ENCODE measurements at places on chromosomes 16 and 17.

- no peak for DNase-seq
Observed at GRCh38 chr17:56186222-56186786, 33.0 kb downstream of the ANKFN1 start.

DNA sequence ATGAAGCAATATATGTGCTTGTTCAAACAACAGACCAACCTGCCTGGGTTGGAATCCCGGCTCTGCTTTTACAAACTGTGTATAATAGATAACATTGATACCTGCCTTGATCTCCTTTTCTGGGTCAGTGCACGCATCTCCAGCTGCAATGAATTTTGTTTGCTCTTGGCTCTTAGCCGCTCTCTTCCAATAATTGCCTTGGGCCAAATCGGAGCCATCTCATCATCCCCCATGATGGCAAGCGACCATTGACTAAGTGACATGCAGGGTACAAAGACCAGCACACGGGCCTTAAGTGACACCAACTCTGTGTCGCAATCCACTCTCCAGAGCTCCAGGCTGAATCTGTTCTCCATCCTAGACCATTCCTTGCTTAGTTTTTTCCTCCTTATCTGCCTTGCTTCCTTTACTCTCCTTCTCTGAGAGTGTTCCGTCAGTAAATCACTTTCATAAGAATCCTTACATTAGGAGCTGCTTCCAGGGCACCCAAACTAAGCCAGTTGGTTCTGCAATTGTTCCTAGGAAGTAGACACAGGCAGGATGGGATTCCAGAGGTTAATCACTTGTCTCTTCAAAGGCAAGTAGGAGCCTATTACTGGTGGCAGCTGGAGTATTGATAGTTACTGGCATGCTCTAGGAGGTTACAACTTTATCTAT, 134.2 kb downstream of the ABCA8 start:
- no peak for DNase-seq

- DNase-seq = no peak
Observed at GRCh38 chr16:8905795-8906591, 23.8 kb downstream of the LITAFD start.

DNA sequence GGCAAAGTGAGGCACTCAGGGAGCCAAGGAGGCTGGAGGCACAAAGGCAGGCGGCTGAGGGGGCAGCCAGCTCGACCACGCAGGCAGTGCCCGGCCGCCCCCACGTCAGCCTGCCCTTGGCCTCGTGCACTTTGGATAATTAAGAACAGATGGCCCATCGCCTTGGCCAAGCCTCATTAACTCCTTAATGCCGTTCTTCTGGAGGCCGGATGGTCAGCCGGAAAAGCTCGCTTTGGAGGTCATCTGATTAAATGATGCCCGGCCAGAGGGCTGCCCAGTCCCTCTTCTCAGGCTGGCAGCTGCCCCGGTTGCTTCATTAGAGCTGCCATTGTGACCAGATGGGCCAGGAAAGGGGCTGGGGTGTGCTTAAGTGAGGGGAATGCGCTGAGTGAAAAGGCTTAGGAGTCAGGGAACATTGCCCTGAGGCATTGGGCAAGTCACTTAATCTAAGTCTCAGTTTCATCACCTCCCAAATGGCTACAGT, 364.0 kb downstream of the NPIPA8 start:
- no peak for DNase-seq

- no peak for DNase-seq
Observed at GRCh38 chr17:47192554-47192953, 3.5 kb upstream of the CDC27 start.

DNA sequence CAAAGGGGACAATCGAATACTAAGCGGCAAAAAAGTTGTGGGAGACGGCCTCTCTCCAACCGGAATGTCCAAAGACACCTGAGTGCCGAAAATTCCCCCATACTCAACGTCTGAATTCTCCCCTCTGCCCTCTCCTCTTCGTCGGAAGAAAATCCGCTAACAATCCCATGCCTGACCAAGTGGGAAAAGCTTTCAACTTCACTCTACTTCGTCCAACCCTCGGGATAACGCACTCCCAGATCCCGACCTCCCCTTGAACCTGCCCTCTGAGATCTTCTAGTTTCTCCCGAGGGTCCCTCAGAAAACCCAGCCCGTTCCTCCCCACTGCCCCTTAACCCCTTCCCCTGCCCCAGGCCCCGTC, 961 bp downstream of the AMFR start:
- DNase-seq = no peak

DNA sequence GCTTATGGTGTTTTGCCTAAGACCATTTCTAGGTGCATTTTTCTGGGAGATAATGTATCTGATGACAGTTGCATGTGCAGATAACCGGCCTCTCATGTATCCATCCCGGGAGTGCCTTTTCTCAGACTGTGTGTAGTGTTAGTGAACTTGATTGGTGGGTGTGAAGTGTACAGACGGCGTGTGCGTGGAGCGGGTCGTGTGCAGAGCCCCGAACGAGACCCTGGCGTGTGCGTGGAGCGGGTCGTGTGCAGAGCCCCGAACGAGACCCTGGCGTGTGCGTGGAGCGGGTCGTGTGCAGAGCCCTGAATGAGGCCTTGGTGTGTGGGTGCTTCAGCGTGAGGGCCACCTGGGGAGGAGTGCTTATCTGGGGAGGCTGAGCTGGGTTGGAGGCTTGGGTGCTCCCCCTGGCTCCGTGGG, 28.9 kb upstream of the ZNF750 start:
- DNase-seq = no peak

GRCh38 chr17:14228903-14229302, 7.8 kb downstream of the CDRT15 start:
- DNase-seq = no peak

DNA sequence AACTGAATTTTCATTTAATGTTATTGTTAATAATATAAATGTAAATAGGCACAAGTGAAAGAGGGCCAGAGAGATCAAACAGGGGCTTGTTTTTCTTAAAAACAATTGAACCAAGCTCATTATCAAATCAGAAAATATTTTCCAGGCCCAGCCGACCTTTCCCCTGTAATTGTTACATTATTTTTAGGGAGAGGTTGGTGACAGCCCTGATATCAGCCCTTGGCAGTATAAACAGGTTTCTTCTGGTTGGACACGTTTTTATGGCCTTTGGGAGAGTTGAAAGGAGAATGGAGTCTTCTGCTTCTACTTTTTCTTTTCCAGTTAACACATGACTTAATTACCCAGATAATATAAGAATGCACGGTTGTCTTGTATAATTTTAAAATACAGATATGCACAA, 40.0 kb upstream of the COQ7 start:
- no peak for DNase-seq

GRCh38 chr17:58332778-58333735, 4.5 kb upstream of the TSPOAP1 start:
- no peak for DNase-seq
